ENCODE measurements at places on chromosomes 7 and 10. TPM values are rescaled to one million over a fixed set of nuclear protein-coding genes. Genes with fewer than 3 reads are reported as not detected.

Gene TCAF2
- total RNA-seq, result 0.32 TPM

GRCh38 chr7:11120675-11121220 lies 147.1 kb downstream of the PHF14 start:
- no peak for DNase-seq
- H3K4me3 ChIP-seq, result no peak overlapping the region
- H3K27me3 ChIP-seq, result no peaks in the 10 kb centered on the region
- H3K4me1 ChIP-seq, result no peaks in the 10 kb centered on the region
- no peak overlapping the region for H3K27ac ChIP-seq
- H3K36me3 ChIP-seq, result no peaks in the 10 kb centered on the region

GRCh38 chr10:104563548-104563947 lies 77.5 kb upstream of the SORCS3 start:
- no peaks in the 10 kb centered on the region for H3K4me1 ChIP-seq
- H3K27ac ChIP-seq, result no peak overlapping the region
- no peak overlapping the region for H3K4me3 ChIP-seq

- H3K27ac ChIP-seq, result peak overlapping the region; percentile 94
- no peaks in the 10 kb centered on the region for H3K27me3 ChIP-seq
- H3K4me3 ChIP-seq, result peak overlapping the region; percentile 28
- peaks cover 20% of the 10 kb centered on the region for H3K4me1 ChIP-seq
- peak; percentile 90 for DNase-seq
These were observed 5.3 kb downstream of the HOXA11 start for GRCh38 chr7:27179503-27180430.

DNA sequence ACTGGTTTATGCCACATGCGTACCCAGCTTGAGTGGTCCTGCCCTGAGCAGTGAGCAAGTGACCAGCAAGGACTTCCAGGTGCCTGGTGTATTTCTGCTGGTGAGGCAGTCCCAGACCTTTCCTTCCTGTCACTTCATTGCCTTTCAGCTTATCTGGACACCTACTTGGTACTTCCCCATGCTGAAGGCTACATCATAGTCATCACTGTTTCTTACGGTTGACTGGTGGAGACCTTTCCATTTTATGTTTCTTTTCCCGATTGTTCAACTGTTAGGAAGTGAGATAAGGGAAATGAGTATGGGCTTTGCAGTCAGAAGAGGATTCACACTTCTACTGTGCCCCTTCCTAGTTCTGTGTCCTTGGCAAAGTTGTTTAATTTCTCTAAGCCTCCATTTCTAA lies 358.5 kb downstream of the GFRA1 start:
- H3K4me1 ChIP-seq, result no peaks in the 10 kb centered on the region
- H3K36me3 ChIP-seq, result no peaks in the 10 kb centered on the region
- H3K27me3 ChIP-seq, result no peaks in the 10 kb centered on the region
- no peak overlapping the region for H3K27ac ChIP-seq
- H3K4me3 ChIP-seq, result no peak overlapping the region

DNA sequence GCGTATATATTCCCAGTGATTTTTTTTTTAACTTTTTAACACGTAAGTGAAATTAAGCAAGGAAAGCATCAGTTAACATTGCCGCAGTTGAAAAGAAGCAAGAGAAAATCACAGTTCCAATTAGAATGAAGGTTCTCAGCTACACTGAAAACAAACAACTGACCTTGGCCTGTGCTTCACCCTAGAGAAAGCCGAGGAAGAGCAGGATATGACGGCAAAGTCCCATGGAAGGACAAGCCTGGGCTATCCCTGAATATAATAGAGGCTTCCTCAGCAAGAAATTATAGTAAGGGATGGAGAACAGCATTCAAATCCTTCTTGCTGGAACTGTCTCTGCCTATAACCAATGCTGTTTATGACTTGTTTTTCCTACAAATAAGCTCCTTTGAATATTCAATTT lies 83.0 kb upstream of the INHBA start:
- DNase-seq, result no peak
- H3K36me3 ChIP-seq, result no peaks in the 10 kb centered on the region
- no peaks in the 10 kb centered on the region for H3K27me3 ChIP-seq
- H3K4me1 ChIP-seq, result no peaks in the 10 kb centered on the region

GRCh38 chr7:41886901-41887311 lies 184.0 kb upstream of the INHBA start:
- peak overlapping the region; percentile 11 for H3K27ac ChIP-seq
- peak; percentile 77 for DNase-seq
- peaks cover 4% of the 10 kb centered on the region for H3K4me1 ChIP-seq
- H3K27me3 ChIP-seq, result no peaks in the 10 kb centered on the region

- no peak overlapping the region for H3K27ac ChIP-seq
- no peaks in the 10 kb centered on the region for H3K4me1 ChIP-seq
- no peak for DNase-seq
- H3K27me3 ChIP-seq, result no peaks in the 10 kb centered on the region
- H3K4me3 ChIP-seq, result no peak overlapping the region
These were observed 107.3 kb upstream of the PDCD4 start for GRCh38 chr10:110764378-110764777.

Gene ENTPD7
- total RNA-seq, result 23.9 TPM

- DNase-seq, result no peak
- no peaks in the 10 kb centered on the region for H3K27me3 ChIP-seq
These were observed 70.0 kb downstream of the WAPL start for GRCh38 chr10:86451604-86451960.

Gene PRPS1L1
- not detected for total RNA-seq

DNA sequence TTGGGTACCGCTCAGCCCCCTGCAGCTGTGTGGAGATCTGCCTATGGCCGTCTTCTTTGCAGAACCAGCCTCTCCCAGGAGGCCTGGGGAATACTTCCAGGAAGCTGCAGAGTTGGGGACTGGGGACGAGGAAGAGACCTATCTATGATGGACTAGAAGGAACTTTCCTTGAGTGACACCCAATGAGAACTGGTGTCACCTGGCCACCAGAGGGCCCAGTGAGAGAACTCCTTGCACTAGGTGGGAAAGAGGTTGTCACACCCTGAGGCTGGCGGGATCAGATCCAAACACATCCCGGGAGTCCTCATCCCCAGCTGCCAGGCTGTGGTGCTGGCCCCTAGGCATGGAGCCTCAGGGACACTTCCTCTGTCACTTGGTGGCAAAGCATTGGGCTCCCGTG lies 4.9 kb upstream of the GRID2IP start:
- no peaks in the 10 kb centered on the region for H3K36me3 ChIP-seq
- no peak overlapping the region for H3K4me3 ChIP-seq
- no peak for DNase-seq

DNA sequence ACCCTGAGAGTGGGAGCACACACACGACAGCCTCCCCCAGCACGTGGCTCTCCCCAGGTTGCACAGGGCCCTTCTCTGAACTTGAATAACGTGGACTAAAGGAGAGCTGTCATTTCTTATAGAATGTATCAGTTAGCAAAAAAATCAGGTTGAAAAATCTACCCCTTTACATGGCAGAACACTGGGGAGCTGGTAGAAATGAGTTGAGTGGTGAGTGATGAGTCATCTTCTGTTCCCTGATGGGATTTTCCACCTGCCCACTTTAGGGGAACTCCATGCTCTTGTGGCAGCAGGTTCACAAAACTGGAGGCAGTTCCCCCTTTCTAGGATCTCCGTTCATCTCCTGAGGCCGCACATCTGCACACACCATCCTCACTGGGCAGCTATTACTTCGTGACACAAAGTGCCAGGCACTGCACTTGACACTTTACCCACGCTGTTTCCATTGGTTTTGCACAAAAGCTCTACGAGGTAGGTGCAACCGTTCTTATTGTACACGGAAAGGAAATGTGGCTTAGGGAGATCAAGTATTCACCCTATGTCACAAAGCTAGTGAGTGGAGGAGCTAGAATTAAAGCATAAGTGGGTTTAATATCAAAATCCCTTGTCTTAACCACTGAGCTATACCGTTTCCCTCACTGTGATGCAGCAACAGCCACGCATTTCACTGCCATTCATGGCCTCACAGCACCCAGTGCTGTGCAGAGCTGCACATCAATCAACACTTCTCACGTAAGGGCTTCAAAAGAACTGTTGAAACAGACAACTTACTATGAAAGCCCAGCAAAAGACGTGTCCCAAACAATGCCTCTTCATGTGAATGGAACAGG lies 80.2 kb downstream of the RNF216 start:
- H3K4me3 ChIP-seq, result no peak overlapping the region
- peaks cover 4% of the 10 kb centered on the region for H3K36me3 ChIP-seq
- DNase-seq, result no peak
- no peak overlapping the region for H3K27ac ChIP-seq
- no peaks in the 10 kb centered on the region for H3K27me3 ChIP-seq
- no peaks in the 10 kb centered on the region for H3K4me1 ChIP-seq

- H3K27me3 ChIP-seq, result no peaks in the 10 kb centered on the region
- no peaks in the 10 kb centered on the region for H3K36me3 ChIP-seq
- H3K4me3 ChIP-seq, result no peak overlapping the region
- no peak for DNase-seq
These were observed 112.7 kb downstream of the RBM20 start for GRCh38 chr10:110756876-110757275.

- no peaks in the 10 kb centered on the region for H3K36me3 ChIP-seq
- H3K27ac ChIP-seq, result no peak overlapping the region
- no peak for DNase-seq
- no peaks in the 10 kb centered on the region for H3K27me3 ChIP-seq
- H3K4me1 ChIP-seq, result no peaks in the 10 kb centered on the region
- no peak overlapping the region for H3K4me3 ChIP-seq
These were observed 27.5 kb upstream of the BTBD16 start for GRCh38 chr10:122243550-122243949.

DNA sequence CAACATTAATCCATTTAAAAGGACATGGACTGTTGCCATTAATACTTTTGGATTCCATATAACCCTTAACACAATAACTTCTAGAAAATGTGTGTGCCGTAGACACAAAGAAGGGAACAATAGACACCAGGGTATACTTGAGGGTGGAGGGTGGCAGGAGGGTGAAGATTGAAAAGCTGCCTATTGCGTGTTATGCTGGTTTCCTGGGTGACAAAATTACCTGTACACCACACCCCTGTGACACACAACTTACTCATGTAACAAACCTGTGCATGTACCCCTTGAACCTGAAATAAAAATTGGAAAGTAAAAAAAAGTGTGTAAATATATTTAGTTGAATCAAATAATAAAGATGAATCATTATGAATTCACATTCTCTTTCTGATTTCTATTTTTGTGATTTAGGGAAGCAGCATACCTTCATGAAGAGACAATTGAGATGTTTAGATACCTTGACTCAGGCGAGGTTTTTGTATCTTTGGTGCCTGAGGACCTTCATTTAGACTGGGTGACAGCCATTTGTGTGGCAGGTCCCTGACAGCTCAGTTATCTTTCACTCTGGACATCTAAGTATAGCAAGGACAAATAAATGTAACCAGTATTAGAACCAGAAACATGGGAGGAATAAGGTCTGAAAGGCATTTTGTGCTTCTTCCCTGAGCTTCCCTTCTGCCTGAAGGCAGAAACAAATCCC lies 28.7 kb downstream of the GIMAP8 start:
- no peaks in the 10 kb centered on the region for H3K36me3 ChIP-seq
- no peaks in the 10 kb centered on the region for H3K27me3 ChIP-seq
- H3K4me1 ChIP-seq, result no peaks in the 10 kb centered on the region
- H3K4me3 ChIP-seq, result no peak overlapping the region
- no peak for DNase-seq

DNA sequence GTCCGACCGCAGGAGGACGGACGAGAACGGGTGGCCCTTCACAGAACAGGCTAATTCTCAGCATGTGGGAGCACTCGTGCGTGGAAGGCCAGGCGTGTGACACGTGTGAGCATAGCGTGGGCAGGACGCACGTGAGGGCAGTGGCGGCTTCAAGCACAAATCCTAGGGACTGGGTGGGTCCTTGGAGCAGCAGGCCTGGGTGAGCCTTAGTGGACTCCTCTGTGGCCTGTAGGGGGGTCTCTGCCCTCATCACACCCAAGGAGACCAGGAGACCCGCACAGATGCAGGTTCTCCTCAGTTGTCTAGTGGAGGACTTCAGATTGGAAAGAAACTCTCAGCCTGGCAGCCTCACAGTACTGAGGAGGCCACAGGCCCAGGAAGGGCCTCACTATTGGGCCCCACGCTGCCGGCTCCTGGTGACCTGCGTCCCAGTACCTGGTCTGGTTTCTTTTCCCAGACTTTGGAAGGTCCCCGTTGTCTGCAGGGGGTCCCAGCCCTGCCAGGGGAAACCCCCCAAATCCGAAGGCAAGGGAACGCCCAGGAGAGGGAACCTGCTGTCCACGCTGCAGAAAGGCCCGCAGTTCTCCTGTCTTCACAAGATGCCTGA lies 49.1 kb upstream of the FAM20C start:
- no peak overlapping the region for H3K4me3 ChIP-seq
- peak; percentile 15 for DNase-seq
- peaks cover 4% of the 10 kb centered on the region for H3K4me1 ChIP-seq
- no peaks in the 10 kb centered on the region for H3K36me3 ChIP-seq

DNA sequence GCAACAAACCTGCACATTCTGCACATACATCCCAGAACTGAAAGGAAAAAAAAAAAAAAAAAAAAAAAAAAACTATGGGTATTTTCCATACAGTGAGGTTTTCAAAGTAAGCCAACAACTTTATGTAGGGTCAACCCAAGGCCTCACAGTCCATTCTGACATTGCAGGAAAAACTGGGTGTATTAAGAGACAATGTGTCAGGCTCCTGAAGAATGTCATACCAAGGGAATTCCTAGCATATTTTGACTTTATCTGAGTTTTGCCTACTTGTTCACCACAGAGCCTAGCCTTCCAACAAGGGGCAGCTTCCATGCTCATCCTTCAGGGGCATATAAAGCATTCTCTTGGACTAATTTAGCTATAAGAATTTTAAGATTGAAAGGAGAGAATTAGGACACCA lies 368.9 kb downstream of the PLXDC2 start:
- no peak overlapping the region for H3K4me3 ChIP-seq
- no peaks in the 10 kb centered on the region for H3K36me3 ChIP-seq
- no peak overlapping the region for H3K27ac ChIP-seq
- H3K27me3 ChIP-seq, result no peaks in the 10 kb centered on the region
- no peak for DNase-seq
- H3K4me1 ChIP-seq, result no peaks in the 10 kb centered on the region

Gene AQP1
- total RNA-seq, result 33.9 TPM

GRCh38 chr7:31517513-31517912 lies 3.6 kb downstream of the ITPRID1 start:
- no peak overlapping the region for H3K27ac ChIP-seq
- no peaks in the 10 kb centered on the region for H3K27me3 ChIP-seq
- no peak for DNase-seq
- no peaks in the 10 kb centered on the region for H3K36me3 ChIP-seq
